ENCODE measurements at places on chromosomes 1 and 21.

DNA sequence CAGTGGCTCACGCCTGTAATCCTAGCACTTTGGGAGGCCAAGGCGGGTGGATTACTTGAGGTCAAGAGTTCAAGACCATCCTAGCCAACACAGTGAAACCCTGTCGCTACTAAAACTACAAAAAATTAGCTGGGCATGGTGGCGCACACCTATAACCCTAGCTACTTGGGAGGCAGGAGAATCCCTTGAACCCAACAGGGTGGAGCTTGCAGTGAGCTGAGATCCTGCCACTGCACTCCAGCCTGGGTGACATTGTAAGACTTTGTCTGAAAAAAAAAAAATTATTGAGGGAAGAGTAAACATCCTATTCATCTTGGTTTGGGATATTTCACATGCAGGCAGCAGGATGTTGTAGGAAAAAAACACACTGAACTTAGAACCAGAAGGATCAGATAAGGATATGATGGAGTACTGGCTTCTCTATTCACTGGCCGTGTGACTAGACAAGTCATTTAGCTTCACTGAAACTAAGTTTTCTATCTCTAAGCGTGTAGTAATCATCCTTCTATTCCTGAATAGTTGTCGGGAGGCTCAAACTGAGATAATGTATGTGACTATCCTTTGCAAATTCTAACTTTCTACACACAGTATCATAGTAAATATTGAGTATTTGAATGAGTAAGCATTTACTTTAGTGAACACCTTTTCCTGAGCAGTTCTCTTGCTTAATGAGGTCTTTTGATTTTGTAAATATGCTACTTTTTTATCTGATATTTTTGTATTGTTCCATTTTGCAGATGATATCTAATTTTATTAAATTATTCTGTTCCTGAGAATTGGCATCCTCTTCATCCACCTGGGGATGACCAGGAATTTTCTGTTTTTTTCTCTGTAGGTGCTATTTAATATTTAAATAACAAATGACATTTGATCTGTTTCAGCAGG is 18.2 kb downstream of the CAP1 start:
- no peak for DNase-seq

GRCh38 chr1:64597113-64597512 is 127.2 kb downstream of the CACHD1 start:
- DNase-seq, result no peak

- no peak for DNase-seq
Measured at GRCh38 chr1:151325646-151326429, 1.4 kb downstream of the PI4KB start.

DNA sequence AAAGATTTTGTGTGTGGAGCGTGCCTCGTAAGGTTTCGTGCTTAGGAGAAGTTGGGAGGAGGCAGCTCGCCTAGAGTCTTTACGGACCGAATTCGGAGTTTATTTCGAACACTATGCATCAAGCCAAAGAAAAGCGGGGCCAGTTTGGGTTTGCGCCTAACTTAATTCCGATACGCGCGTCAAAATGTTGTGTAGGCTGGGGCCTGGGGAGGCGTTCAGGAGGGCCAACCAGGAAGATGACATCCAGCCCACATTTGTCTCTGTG is 6.4 kb downstream of the FOXD2 start:
- DNase-seq, result no peak
